ENCODE measurements at places on chromosomes 1 and 21.

- DNase-seq, result no peak
Observed at GRCh38 chr1:91778964-91779363, 107.0 kb downstream of the TGFBR3 start.

DNA sequence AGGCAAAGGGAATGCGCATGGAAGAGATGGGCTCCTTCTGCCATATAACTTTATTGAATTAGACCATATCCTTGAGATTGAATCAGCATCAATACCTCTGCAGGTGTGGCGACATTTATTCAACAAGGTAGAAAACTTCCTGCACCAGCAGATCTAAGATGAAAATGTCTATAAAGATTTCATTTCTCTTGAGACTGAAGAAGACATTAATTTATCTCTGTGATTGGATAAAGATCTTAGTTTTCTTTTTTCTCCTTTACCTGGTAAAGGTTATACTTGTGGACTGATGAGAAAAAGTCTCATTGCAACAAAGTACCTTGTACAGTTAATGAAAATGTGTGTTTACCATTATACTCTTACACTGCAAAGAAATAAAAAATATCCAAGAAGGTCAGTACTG, at the start of gene OR2T8:
OR2T8 (plus strand) TSS at position 301 of the 400 bp plus-strand sequence. CDS start 766 bp downstream, outside the sequence.
- DNase-seq, result no peak

DNA sequence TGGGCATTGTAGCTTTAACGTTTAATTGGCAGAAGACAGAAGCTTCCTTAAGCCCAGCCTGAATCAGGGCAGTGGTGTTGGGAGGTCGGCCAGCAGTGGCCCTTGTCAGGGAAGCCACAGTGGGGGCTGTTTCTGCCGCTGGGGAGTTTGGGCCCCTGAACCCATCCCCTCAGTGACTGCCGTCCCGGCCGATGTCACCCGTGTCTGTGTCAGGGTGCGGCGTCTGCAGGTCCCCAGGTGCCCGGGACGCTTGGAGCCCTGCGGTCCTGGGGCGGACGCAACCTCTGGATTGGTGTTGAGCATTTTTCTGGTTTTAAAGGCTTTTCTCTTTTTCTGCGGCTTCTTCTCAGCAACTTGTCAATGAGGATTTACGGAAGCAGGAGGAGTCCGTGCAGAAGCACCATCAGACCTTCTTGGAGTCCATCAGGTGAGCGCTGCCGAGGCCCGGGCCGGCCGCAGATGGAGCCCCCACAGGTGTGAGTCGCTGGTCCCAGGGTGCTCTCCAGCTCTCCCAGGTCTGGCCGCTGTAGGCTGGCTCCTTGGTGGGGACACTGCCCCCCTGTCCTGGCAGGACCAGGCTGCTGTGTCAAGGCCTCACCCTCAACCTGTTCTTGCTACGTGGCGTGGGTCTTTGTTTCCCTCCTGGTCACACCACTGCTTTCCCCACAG, 2.3 kb downstream of the ATAD3C start:
- DNase-seq, result no peak

DNA sequence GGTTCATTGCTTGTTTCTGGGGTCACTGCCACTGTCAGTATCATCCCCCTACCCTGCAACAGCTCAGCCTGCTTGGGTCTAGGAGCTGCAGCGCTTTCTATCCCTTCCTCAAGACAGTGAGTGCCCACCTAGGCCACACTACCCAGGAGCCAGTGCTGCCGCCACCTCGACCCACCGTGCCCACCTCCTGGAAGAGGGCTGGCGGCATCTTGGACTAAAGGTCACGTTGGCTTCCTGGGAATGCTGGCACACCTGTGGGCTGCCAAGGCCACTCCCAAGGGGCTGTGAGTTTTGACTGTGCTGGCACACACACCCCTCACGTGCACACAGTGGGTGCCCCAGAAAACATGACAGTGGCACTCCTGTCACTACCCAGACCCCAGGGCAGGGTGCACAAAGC, 22.1 kb downstream of the CRYAA start:
- peak; percentile 36 for DNase-seq

- no peak for DNase-seq
Observed at GRCh38 chr1:66436378-66437135, 97.4 kb upstream of the SGIP1 start.

GRCh38 chr1:223233410-223234169, 90.5 kb upstream of the TLR5 start:
- no peak for DNase-seq

GRCh38 chr1:158644449-158644848, 39.4 kb downstream of the OR10Z1 start:
- no peak for DNase-seq

DNA sequence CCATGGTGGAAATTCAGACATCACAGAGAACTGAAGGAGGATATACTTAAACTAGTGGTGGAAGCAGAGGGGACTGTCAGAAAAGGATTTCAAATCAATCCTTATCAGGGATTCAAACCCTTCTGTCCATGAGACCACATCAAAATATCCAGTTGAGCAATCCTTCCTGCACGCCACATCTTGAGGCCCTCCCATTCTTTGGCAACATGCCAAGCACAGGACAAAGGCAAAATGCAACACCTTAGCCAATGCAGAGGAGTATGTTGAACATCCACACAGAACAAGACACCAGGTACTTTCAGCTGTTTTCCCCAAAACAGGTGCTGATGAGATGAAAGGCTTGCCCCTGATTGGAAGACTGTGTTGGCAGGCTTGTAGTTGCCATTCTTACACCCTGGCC, 81.8 kb upstream of the PLXNA2 start:
- DNase-seq, result no peak

- DNase-seq, result no peak
Observed at GRCh38 chr1:59186656-59187055, 110.2 kb upstream of the FGGY start.

DNA sequence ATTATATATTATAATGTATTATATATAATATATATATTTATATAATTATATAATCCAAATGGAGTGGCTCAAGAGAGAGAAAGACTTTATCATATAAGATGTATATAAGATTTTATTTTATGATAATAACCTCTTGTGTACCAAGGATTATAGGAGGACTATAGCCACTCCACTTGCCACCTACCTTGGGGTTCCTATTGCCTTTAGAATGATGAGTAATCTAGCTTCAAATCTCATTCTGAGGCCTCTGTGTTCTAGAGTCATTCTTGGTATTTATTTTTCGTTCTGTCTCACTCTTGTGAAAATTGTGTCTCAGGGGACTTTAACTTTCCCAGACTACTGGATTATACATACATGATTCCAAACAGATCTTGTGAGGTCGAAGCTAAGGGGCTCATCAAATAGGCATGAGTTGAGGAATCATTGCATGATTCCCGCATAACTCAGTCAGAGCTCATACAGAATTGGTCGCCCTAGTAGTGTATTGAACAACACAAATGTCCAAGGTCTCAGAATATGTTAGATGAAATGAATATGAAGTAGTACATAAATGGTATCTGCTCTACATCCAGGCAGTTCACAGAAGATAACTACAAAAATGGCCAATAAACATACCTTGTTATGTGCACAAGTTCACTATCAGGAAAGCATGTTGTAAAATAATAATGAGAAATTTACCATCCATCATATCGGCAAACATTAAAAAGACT, 159.5 kb upstream of the RNPC3 start:
- no peak for DNase-seq

GRCh38 chr1:170133766-170134495, 11.8 kb upstream of the NTMT2 start:
- no peak for DNase-seq

- no peak for DNase-seq
Observed at GRCh38 chr1:107862064-107862463, 102.9 kb downstream of the VAV3 start.

DNA sequence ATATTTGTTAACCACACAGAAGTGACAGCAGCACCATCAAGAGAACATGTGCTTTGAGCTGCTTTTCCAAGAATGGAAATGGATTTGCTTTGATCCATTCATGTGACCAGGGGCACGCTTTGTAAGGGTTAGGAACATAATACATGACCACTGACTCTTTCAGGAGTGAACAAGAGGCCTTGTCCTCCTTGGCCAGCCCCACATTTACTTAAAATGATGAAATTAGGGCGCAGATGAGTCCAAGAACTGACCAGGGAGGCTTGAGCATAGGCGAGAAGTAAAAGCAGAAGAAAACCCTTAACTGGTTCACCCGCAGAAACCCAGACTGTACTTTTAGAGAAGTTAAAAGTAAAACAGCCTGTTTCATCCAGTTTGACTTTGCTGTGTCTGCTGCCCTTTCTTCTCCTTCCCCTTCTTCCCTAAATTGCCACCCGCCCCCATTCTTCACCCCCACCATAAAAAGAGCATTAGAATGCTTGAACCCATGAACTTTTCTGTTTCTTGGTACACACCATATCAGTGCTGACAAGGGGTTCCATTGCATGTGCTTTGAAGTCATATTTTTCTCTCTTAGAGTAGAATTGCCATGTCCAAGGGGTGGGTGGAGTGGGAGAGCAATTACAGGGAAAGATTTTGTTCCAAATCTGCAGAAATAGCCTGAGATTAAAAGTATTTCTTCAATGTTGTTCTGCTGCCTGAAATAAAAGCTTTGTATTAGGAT, 2.6 kb upstream of the GLUL start:
- DNase-seq, result no peak

GRCh38 chr1:115184260-115184950, 95.1 kb upstream of the TSPAN2 start:
- DNase-seq, result no peak

Data from RWPE2 (cell line).